ENCODE measurements at places on chromosomes 1 and 21. TPM values are rescaled to one million over a fixed set of nuclear protein-coding genes. Genes with fewer than 3 reads are reported as not detected.

The PFDN2 gene
- total RNA-seq = 111 TPM

GRCh38 chr1:5949085-5949760 lies 43.0 kb downstream of the NPHP4 start:
- no peak overlapping the region for H3K4me3 ChIP-seq
- peaks cover 2% of the 10 kb centered on the region for H3K36me3 ChIP-seq
- no peak for DNase-seq
- H3K4me1 ChIP-seq = no peaks in the 10 kb centered on the region
- no peaks in the 10 kb centered on the region for H3K27me3 ChIP-seq

GRCh38 chr1:57385336-57385735 lies 38.5 kb downstream of the DAB1 start:
- H3K4me3 ChIP-seq = no peak overlapping the region
- no peak overlapping the region for H3K27ac ChIP-seq
- no peaks in the 10 kb centered on the region for H3K36me3 ChIP-seq

GRCh38 chr1:3730543-3731247 lies 21.6 kb upstream of the CCDC27 start:
- H3K36me3 ChIP-seq = no peaks in the 10 kb centered on the region
- H3K4me1 ChIP-seq = no peaks in the 10 kb centered on the region
- no peak for DNase-seq
- peaks cover 6% of the 10 kb centered on the region for H3K27me3 ChIP-seq
- no peak overlapping the region for H3K27ac ChIP-seq

DNA sequence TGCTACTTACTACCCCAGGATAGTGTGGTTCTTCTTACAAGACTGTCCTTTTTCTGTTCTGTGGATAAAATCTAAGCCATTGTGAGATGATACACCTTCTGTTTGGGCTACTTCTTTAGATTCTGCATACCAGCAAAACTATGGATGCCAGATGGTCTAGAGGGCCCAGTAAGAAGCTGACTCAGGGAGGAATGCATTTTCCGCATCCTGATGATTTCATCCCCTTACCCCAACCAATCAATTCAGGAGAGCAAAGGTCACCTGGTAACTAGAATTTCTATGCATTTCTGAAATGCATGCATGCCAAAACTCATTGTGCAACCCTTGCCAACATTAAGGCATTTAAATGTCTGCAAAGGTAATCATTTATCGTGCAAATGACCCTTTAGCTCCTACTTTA lies 285.7 kb upstream of the ZP4 start:
- H3K4me1 ChIP-seq = peaks cover 3% of the 10 kb centered on the region
- H3K27me3 ChIP-seq = no peaks in the 10 kb centered on the region
- no peaks in the 10 kb centered on the region for H3K36me3 ChIP-seq

DNA sequence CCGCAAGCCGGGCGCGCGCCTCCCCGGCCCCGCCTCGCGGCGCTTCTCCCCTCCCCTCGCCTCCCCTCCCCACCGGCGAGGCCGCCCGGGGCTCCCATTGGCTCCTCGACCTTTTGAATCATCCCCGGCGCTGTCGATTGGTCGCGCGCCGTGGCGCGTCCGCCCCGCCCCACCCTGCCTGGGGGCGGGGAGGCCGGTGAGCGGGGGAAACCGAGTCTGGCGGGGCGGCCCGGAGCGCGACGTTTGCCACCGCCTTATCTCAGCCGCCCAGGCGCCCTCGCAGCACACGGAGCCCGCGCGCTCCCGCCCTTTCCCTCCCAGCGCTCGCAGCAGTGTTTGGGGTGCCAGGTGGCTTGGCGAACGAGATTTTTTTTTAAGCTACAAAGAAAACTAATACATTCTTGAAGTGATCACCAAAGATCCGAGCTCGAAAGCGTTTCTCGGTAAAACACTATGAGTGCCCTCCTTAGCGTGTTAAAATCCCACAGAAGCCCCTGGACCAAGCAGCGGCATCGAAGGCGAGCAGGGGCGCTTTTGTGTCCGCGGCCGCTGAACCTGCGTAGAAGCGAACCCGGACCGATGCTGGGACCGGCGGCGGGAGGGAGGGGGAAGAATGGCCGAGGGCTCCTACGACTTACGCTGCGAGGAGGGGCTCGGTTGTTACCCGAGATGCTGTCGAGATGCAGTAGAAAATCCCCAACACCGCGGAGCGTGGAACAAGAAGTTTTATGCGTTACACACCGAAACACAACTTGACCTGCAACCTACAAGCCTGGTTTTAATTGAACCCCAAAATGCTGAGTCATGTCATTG lies 436 bp upstream of the LBR start:
- H3K4me3 ChIP-seq = peak overlapping the region; percentile 88
- peaks cover 35% of the 10 kb centered on the region for H3K4me1 ChIP-seq
- peaks cover 2% of the 10 kb centered on the region for H3K27me3 ChIP-seq
- H3K27ac ChIP-seq = peak overlapping the region; percentile 77

- no peak for DNase-seq
- no peak overlapping the region for H3K27ac ChIP-seq
- H3K27me3 ChIP-seq = no peaks in the 10 kb centered on the region
- H3K36me3 ChIP-seq = no peaks in the 10 kb centered on the region
- H3K4me1 ChIP-seq = no peaks in the 10 kb centered on the region
These were observed 43.8 kb downstream of the FAAP20 start for GRCh38 chr1:2150801-2151200.
